Bone marrow (tissue), 2 donors: ENCODE measurements at places on chromosomes 5 and 9.

GRCh38 chr5:133970325-133970909, 2.0 kb upstream of the C5orf15 start:
- no peak for DNase-seq

GRCh38 chr5:55364537-55365055, 56.8 kb downstream of the MTREX start:
- no peak for DNase-seq

GRCh38 chr9:134858051-134858841, 22.4 kb upstream of the FCN2 start:
- DNase-seq, result no peak

- DNase-seq, result peak; percentile 19
These were observed at the start of gene MIER3 for GRCh38 chr5:56951946-56952691. MIER3 (minus strand) TSS chr5:56952123; CDS start chr5:56952102, 21 bp downstream.

DNA sequence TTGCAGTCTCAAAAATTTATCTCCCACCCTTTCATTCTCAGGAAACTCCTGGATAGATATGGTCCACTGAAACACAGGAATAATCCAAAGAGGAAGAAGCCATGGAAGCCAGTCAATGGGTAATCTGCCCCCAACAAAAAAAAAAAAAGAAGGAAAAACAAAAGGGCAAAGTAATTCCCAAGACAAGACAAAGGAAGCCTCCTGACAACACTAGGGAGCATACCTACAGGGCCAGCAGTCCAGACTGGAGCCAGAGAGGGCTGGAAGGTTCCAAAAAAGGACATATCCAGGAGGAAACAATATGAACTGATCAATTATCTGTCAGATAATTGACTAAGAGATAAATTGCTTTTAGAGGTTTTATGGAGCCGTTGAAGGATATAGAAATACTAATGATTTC, 12.9 kb downstream of the FNIP1 start:
- no peak for DNase-seq

- no peak for DNase-seq
These were observed 37.5 kb upstream of the TIFAB start for GRCh38 chr5:135489466-135490244.

DNA sequence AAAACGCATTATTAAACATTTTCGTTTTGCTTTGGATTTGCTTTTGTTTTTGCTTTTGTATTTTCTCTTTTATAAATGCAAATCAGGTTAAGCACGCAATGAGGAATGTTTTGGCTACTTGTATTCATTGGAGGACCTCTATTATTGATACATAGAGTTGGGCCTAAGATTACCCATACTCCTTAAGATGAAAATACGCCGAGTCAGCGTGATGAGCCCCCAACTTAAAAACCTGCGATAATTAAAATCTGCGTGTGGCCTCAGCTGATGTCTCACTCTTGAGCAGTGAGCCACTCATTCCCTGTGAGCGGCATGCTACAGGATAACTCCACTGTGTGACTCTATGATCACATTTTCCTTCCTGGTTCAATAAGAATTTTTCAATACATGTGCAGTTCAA, 518.3 kb downstream of the IRX1 start:
- DNase-seq, result no peak

DNA sequence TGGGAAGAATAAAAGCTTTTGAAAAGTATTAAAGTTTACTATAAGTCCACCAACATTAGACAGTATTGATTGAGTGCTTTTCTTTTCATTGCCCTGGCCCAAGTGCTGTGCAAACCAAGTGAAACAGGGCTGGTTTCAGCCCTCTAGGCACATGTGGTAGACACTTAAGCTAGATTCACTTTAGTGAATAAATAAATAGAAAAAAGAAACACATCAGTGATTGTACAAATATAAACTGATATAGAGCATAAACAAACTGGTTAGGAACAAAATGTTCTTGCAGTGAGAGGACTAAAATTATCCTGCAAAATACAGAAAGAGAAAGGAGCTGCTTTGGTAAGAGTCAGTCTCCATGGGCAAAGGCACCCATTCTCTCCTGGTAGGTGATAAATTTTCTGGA, 29.7 kb downstream of the ACTBL2 start:
- no peak for DNase-seq

DNA sequence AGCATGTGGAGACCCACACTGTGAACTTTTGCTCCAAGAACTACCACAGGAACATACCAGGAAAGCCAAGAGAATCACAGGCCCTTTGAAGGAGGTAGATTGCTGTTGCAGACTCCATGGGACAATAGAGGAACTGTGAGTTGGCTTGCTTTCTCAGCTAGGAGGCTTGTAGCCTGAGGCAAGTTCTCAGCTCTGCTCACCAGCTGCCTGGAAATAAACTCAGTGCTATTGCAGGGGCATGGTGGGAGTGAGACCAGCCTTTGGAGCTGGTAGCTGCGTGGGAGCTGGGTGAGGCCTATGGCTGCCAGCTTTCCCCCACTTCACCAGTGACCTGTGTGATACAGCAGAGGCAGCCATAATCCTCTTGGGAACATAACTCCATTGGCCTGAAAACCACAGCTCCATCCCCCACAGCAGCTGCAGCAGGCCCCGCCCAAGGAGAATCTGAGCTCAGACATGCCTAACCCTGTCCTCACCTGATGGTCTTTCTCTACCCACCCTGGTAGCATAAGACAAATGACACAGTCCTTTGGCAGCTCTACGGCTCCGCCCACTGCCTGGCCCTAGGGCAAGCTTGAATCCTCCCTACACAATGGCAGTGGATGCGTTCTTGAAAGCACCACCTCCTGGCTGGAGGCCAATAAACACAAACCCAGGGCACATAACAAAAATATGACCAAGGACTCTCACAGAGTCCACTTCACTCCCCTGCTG, 389.5 kb downstream of the KIF4B start:
- DNase-seq, result no peak

DNA sequence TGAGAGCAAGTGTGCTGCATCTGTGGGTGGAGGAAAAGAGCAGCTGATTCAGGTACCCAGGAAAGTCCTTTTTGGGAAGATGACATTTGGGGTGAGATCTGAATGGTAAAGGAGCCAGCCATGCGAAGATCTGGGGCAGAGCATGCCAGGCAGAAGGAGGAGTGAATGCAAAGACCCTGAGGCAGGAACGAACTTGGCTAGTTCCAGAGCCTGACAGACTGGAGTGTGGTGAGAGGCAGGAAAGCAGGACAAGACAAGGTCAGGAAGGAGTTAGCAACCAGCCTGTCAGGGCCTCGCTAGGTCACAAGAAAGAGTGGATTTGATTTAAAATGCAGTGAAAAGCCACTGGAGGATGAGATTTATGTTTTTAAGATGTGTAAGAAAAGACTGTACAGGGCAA, 28.2 kb downstream of the RGS7BP start:
- no peak for DNase-seq

- no peak for DNase-seq
These were observed 44.7 kb downstream of the EPB41L4A start for GRCh38 chr5:112374356-112374755.

GRCh38 chr9:130565792-130566191, 13.6 kb upstream of the FUBP3 start:
- DNase-seq, result no peak

DNA sequence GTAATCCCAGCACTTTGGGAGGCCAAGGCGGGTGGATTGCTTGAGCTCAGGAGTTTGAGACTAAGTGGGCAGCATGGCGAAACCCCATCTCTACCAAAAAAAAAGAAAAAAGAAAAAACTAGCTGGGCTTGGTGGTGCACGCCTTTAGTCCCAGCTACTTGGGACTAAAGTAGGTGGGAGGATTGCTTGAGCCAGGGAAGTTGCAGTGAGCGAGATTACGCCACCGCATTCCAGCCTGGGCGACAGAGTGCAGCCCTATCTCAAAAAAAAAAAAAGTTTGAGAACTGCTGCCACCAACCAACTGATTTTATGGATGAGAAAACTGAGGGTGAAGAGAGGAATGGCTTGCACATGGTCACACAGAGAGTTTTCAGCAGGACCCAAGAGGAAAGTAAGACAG, 175.1 kb downstream of the DOCK8 start:
- no peak for DNase-seq

DNA sequence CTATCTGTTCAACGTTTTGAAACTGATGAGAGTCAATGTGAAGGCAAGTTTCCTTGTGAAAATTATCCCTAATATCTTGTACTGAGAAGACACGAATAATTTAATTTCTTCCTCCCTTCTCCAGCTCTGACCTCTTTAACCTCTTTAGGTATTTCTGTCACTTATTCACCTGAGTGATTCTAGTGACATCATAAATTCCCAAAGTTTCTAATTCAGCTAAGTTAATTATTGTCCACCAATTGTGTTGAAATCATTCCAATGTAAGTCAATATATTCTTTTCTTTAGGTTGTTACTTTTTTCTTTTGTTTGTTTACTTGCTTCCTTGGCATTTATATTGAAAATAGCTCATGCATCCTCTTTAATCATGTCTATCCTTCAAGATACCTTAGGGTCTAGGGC, 143.8 kb downstream of the PAPPA start:
- no peak for DNase-seq

- DNase-seq, result no peak
These were observed 22.5 kb downstream of the TPPP start for GRCh38 chr5:670396-671270.

DNA sequence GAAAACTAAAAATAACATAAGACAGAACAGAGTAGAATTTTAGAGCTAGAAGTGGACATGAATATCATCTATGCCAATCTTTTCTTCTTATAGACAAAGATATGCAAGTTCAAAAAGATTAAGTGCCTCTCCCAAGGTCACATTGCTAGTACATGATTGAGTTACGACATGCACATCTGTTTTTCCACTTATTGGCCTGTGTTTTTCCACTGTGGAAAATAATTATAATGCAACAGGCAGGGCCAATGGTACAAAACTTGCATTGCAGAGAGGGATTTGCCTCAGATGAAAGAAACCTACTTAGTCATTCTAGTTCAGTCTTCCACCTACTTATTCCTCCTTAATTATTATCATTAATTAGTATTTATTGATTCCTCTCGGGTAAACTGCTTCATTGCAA, 407.8 kb upstream of the SGCD start:
- DNase-seq, result no peak

DNA sequence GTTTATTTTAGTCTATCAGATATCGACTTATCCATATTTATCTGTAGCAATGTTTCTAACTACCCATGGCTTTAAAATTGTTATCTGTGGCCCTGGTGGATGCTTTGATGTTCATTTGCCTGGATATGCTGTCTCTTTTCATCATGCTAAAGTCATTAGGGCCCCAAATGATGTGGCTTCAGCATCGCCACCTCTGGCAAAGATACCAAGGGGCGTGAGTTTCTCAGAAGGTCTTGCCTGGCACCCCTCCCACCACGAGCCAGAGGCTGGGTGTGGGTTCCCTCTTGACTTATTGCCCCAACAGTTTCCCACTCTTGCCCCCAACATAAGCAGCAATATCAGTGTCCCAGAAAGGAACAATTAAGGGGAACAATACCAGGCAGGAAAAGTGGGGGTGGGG, 5.4 kb downstream of the ROPN1L start:
- DNase-seq, result no peak

- DNase-seq, result no peak
These were observed 84.4 kb upstream of the ITGA1 start for GRCh38 chr5:52703321-52703720.

- DNase-seq, result no peak
These were observed 1.1 kb upstream of the GRPEL2 start for GRCh38 chr5:149344151-149344550.

- DNase-seq, result no peak
These were observed 229.6 kb downstream of the GLIS3 start for GRCh38 chr9:4070266-4070665.

GRCh38 chr5:1933364-1934055, 50.8 kb upstream of the IRX4 start:
- DNase-seq, result no peak

- DNase-seq, result no peak
These were observed 192.5 kb downstream of the NPR3 start for GRCh38 chr5:32903613-32904012.

DNA sequence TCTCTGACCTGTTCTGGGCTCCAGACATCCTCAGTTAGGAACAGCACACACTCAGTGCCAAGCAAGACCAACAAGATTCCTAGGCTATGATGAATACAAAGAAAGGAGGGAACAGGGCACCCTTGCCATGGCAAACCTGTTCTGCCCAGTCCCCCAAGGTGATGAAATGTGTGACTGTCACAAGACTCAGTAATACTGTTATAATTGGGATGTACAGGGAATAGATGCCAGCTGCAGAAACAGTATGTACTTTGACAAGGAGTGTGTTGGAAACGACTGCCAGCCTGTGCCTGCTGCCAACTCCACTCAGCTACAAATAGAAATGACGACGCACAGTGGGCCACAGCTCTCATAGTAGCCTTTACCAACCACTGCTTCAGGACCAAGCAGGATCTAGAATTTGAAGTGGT, 453.0 kb downstream of the EFNA5 start:
- DNase-seq, result no peak

DNA sequence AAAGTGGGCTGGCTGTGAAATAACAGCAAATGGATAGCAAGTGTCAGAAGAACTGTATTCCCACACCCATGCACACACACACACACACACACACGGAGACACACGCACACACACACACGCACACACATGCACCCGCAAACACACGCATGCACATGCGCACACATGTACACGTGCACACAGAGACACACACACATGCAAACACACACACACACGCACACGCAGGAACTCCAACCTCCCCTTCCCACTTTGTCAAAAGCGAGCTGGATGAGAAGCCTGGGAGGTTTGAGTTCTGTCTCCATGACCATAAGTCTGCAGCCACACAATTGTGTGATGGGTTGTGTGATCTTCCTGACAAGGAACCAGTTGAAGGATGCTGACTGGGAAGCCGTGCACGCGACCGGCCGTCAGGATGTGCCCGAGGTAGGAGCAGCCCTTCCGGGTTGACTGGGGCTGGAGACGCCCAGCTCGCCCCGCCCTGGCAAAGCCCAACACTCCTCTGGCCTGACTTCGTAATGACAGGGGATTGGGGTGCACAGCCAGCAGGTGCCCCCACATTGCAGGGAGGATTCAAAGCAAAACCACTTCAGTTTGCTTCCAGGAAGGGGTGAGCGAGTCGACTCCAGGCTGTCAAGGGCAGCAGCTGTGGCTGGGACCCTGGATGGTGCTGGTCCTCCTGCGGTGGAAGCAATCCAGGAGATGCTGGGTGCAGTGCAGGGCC, 29.3 kb upstream of the NKD2 start:
- no peak for DNase-seq

- DNase-seq, result no peak
These were observed 1353.4 kb upstream of the WWC1 start for GRCh38 chr5:166938071-166938470.

GRCh38 chr9:13923381-13923780, 390.6 kb downstream of the NFIB start:
- no peak for DNase-seq

DNA sequence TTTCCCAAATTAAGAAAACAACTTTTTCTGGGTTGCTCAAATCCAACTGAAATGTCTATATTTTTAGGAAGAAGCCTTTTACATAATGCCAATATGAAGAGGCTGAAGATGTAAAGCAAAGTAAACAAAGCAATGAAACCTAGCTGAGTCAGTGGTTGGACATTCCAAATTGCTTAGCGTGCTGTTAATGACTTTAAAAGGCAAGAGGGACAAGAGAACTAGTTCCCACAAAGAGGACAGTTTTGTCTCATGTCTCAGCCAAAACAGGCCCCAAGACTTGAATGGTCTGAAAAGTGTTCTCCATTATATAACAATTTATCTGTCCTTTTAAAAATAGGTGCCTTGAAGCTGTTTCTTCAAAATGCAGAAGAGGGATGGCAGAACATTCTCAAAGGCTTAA, 407.0 kb downstream of the ENC1 start:
- no peak for DNase-seq
